GM06990 (cell line): ENCODE measurements at places on chromosomes 1 and 21.

GRCh38 chr1:71836904-71837303 lies 445.4 kb downstream of the NEGR1 start:
- DNase-seq, result no peak

GRCh38 chr1:10873189-10873588 lies 76.7 kb upstream of the CASZ1 start:
- DNase-seq, result no peak

- DNase-seq, result no peak
Measured at GRCh38 chr1:196063952-196064351, 544.3 kb downstream of the KCNT2 start.

- no peak for DNase-seq
Measured at GRCh38 chr1:23807453-23807852, 6.9 kb upstream of the GALE start.

DNA sequence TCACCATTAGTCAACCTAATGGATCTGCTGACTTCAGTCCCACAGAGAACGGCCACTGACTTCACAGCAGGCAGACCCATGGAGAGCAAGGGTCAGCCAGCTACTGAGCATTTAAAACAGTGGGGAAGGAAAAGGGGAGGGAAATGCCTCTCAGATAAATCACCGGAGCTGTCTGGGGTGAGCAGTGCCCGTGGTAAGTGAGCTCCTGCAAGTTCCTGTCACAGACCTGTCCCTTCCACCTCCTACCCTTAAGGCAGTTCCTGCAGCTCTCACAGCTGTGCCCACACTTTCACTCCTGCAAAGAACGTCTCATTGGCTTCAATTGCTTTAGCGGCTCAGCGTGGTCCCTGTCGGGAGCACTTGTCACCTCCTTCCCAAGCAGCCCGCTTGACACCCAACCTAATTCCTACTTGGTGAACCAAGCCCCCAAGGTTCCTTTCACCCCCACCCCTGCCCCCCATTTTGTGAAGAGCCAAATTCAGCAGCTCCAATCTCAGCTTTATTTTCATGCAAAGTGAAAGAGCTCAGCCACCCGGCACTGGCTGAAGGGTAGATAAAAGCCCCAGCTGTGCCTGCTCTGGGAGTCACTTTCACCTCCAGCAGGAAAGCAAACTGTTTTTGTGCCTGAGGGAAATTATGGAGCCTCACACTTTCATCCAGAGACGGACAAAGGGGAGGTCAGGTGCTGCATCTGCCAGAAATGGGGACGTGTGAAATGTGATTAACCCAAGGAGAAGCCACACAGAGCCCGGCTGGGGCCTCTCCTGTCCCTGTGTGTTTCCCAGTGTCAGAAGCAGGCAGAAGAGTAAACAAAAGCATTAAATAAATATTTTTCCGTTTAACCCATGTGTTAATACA lies 306.2 kb downstream of the TTLL7 start:
- DNase-seq, result peak; percentile 45

DNA sequence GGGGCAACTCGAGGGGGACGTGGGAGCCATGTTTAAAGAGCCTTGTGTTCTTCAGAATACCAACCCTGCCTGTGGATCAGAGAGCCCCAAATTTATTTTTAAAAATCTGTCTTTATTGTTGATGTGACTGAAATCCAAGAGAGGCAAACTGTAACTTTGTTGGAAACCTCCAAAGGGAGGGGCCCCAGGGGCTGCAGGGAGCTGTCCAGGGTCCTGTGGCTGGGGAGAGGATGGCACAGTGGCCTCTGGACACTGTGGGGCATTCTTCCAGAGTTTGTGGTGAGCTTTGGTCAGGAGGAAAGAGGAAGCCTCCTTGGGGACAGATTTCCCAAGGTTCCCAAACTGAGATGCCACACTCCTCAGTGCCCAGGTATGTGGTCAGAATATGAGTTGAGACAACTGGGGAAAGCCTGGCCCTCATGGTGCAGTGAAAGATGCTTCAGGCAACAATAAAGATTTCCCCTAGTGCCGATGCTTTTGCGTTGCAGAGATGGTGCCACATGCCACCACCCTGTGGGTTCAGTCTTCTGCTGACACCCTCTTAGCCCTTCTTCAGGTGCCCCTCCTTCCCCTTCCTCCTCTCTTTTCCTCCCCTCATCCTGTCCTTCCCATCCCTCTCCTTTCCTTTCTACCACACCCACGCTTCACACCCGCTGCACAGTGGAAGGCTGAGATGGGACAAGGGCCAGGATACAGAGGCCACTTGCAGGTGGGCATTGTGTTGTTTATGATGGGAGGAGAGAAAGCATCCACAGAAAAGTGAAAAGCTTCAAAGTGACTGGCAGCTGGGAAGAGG lies 122.1 kb downstream of the UCK2 start:
- no peak for DNase-seq

DNA sequence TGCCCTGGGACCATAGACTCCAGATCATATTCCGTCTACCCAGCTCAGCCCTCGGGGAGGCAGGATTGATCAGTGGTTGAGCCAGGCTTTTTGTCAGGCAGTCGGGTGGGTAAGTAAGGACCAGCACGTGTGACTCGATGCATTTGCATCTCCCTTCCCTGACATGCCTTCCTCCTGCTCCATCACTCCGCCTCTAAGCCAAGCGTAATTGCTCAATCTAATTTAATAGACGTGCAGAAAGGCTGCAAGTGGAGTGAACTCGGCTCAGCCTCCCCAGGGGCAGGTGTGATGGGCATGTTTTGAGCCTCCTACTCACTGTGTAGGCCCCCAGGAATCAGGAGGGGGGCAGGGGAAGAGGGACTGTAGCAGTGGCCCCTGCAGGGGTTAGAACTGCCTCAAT lies 34.6 kb upstream of the GRIK3 start:
- DNase-seq, result no peak

DNA sequence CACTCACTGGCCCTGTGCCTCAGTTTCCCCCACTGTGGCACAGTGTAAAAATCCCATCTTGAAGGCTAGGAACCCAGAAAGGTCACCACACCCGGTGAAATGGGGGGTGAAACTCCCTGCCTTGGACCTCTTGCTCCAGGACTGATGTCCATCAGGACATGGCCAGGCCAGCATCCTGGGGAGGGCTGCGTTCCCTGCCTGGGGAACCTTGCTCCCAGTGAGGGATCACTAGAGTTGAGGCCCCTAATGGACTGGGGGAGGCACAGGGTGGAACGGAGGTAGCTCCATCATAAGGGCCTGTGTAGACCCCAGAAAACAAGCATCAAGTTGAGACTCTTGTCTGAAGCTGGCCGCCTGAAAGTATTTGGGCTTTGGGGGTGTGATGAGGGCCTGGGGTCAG lies 10.4 kb upstream of the ZNF670 start:
- no peak for DNase-seq

- DNase-seq, result no peak
Measured at GRCh38 chr1:7425771-7426170, 345.3 kb upstream of the VAMP3 start.

- DNase-seq, result no peak
Measured at GRCh38 chr21:45324489-45325205, 37.0 kb upstream of the POFUT2 start.

DNA sequence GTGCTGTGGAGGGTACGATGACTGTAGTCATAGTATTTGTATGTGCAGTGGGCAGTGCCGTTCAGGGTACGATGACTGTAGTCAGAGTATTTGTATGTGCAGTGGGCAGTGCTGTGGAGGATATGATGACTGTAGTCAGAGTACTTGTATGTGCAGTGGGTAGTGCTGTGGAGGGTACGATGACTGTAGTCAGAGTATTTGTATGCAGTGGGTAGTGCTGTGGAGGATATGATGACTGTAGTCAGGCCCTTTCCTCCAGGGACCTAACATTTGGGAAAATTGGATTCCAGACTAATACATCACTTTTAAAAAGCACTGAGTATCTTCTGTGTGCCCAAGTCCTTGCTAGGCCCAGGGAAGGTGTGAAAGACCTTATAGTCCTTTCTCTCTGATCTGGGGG lies 2.9 kb downstream of the ZNF672 start:
- DNase-seq, result no peak
